ENCODE measurements at places on chromosomes 12 and 14.

GRCh38 chr12:26112703-26113147 lies 12.1 kb downstream of the BHLHE41 start:
- DNase-seq, result no peak

DNA sequence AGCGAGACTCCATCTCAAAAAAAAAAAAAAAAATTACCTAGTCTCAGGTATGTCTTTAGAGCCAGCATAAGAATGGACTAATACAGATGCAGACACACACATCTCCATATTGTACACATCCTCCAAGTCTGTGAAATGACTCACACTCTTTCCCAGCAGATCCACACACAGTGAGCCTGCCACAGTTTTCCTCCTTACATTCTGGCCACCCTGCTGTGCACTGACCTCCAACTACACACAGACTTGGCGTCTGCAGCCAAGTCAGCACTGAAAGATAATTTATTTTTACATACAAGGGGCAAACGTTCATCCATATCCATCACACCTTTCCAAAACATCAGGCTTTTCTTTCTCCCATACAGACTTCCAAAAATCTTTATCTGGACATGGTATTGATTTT lies 115.9 kb downstream of the SLC25A21 start:
- peak; percentile 26 for DNase-seq

DNA sequence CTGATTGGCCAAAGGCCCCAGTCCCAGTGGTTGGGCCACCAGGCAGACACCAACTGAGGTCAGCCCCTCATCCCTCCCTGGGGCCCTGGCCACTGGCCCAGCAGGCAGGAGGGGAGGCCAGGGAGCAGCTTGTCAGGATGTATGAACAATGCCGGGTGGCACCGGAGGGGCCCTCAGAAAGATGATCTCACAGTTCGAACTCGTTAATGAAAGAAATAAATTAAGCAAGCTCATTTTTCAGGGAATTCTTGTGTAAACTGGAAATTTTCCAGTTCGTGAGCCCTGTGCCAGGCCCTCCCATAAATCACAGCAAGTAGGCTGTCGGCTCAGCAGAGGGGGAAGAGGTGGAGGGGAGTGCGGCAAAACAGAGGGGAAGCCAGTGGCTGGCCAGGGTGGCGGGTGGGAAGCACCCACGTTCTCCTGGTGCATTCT lies 177.0 kb upstream of the VASH1 start:
- DNase-seq, result no peak

DNA sequence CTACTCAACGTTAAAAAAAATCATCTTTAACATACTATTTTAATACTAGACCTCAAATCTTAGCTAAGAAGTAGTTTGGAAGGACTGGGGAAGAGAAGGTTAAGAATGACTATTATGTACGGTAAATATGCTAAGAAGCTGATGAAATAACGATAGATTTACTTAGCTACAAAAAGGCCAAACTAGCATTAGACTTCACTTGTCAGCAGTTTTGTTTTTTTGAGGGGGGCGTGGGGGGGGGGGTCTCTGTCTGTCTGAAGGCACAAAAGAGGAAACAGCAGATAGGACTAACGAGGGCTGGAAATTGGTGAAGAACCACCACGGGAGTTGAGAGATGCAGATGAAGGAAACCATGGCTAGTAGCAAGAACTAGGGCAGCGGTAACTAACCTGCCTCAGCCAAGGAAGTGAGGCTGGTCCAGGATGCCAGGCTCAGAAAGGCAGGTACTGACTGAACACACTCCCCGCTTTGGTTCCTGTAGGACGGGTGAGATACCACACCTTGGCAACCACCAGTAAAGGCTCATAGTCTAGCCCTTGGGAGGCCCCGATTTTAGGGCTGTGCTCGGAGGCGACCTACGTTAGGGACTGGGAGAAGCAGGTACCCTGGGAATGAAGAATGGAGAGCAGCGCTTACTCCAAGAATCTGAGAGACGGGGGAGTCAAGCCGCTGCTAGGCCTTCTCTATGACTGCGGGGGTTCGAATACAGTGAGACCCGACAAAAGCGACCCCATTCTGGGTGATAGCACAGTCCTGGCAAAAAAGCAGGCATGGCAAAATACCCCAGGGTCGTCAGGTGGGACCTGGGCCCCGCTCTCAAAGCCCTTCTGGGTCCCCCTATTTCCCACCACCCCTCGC lies 675 bp downstream of the NEDD8 start:
- no peak for DNase-seq

GRCh38 chr12:7145671-7146070 lies 15.5 kb downstream of the CLSTN3 start:
- DNase-seq, result no peak

DNA sequence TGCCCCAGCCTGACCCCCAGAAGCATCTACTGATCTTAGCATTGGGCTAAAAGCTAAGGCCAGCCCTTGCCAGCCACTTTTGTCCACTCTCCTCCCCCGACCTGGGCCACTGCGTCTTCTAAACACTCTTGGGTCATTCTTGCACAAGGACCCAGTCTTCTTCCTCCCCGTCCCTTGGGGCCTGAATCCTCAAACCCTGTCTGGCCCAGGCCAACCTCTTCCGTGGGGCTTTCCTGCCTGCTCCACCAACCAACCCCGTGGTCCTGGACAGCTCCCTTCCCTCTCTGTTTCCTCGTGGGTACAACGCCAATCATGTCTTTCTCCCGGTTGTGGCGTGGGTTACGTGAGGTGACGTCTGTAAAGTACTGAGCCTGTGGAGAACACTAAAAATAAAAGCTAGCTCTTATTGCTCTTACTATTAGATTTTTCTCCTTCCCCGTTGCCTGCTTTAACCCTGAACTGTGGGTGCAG lies 21.5 kb downstream of the FAM222A start:
- peak; percentile 11 for DNase-seq

DNA sequence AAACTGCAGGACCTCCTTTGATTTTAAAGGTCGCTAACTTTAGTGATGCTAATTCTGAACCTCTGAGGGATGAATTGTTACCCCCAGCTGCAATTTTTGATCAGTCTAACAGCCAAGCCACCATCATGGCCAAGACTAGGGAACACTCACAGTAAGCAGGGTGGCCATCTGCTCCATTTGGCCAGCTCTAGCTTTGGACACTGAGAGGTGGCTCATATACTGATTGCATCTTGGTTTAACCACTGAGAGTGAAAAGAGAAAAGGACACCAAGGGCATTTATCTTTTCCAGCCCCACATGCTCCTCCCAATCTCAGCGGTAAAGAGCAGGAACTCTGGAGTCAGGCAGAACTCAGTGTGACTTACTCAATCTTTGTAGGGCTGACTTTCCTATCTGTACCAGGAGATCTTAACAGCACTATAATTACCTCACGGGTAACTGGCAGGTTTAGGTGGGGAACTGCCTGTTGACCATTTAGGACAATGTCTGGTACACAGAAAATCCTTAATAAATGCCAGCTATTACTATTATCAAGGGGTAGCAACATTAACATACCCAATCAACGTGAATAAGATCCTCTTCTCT lies 6.2 kb downstream of the LPCAT3 start:
- DNase-seq, result no peak

- DNase-seq, result no peak
Measured at GRCh38 chr14:81302638-81303037, 81.9 kb upstream of the GTF2A1 start.

DNA sequence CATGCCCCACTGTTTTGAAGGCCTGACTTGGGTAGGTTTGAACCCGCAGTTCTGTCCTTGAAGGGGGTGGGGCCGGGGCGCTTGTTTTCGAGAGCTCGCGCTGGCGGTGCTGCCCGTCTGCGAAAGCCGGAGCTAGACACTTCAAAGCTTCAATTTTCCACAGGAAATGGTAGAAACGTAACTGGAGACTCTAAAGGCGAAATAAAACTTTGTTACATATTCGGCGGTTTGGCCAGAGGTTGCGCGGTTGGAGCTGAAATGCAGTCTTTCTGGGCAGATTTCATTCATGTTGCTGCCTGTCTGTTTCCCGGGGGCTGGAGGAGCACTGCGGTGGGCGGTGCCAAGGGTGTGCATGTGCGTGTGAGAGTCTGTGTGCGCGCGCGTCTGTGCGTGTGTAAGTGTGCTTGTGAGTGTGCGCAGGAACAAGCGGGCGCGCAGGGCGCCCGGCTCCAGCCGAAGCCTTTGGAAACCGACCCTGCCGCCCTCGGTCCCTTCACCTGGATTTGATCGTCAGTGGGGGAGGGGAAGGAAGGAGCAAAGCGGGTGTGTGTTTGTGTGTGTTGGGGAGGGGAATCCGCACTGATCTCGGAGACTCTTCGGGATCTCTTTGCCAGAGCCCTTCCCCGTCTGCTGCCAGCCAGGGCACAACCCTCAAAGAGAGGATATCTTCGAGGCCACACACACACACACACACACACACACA lies 227.7 kb upstream of the CRY1 start:
- peak; percentile 61 for DNase-seq

GRCh38 chr14:106845286-106846087 lies 1319.1 kb downstream of the TMEM121 start:
- no peak for DNase-seq

DNA sequence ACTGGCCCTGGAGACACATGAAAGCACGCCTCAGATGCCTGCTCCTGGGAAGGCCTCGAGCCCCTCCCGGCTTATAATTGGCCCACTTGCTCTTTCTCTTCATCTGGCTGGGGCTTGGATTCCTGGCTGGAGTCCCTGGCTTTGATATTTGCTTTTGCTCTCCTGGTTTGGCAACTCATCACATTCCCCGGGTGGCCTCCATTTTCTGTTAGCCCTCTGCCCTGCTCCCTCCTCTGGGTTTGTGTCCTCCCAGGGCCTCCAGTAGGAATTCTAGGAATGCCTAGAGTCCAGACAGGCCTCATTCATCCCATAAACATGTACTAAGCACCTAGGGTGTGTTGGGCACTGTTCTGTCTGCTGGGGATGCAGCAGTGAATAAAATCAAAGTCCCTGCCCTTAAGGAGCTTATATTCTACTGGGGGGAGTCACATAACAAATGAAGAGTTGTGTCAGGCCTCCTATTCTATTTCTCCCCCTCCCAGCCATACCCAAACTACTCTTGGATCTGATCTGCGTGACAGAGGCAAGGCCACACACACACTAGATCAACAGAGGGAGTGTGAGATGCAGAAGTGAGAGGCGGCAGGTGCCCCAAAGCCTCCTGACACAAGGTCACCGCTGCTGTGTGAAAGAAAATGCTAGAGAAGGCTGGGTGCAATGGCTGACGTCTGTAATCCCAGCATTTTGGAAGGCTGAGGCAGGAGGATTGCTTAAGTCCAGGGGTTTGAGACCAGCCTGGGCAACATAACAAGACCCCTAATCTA lies 21.3 kb upstream of the TSPAN9 start:
- no peak for DNase-seq

DNA sequence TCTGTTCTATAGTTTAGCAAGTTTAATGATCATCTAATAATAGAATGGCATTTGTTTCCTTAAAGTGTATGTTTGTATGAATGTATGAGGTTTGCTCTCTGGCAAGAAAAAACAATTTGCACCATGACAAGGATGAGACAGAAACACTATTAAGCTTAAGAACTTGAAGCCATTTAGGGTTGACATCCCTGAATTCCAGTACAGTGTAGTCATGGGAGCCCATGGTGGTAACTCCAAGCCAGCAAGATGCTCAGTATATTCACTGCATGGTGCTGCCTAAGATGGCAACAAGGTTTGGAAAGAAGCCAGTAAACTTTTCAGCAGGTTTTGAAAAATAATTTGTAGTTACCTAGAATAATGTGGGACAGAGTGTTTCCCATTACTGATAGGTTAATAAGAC lies 158.6 kb downstream of the PRIMA1 start:
- no peak for DNase-seq

GRCh38 chr12:105706321-105706972 lies 376.0 kb downstream of the C12orf75 start:
- no peak for DNase-seq

- no peak for DNase-seq
Measured at GRCh38 chr14:54667764-54668163, 100.8 kb downstream of the SAMD4A start.

- DNase-seq, result no peak
Measured at GRCh38 chr12:96986883-96987523, 79.9 kb downstream of the NEDD1 start.

- no peak for DNase-seq
Measured at GRCh38 chr12:118429688-118430383, 53.5 kb downstream of the SUDS3 start.

DNA sequence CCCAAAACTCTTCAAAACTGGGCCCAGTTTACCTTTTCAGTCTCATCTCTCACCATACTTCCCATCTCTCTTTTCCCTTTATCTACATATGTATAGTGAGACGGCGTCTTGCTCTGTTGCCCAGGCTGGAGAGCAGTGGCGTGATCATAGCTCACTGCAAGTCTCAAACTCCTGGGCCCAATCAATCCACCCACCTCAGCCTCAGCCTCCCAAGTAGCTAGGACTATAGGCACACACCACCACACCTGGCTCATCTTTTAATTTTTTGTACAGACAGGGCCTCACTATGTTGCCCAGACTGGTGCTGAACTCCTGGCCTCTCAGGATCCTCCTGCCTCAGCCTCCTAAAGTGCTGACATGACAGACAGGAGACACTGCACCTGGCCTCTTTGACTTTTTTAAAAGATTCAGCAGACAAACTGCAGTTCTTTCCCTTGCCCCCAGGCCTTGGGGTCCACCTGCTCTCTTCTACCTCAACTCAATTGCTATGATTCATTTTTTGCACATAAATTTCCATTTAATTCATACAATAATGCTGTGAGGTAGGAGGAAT lies 33.6 kb downstream of the TFCP2 start:
- DNase-seq, result no peak

DNA sequence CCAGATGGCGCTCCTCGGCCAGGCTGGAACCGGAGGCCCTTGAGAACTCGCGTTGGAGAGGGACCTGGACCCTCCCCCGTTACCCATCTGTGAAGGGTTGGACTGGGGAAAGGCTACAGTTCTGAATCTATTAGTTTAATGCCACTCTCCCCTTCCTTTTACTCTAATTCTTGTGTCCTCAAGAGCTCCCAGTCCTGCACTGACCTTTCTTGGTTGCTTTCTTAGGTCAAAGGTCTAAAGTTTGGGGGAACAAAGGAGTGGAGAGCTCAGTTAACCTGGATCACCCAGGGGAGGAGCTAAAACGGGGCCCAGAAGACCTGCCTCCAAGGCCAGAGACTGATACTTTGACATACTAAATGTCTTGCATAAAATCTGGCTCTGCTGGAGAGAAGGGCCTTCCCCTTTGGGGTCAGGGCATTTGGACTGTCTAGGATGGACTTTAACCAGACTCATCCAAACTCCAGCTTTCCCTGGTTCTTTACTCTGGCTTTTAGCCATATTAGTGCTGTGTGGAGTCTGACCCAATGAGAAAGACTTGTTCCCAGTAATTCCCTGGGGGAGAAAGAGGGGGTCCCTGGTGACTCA lies 923 bp upstream of the MLF2 start:
- no peak for DNase-seq

Measured in WTC11 (cell line).